Stimulated activated CD4-positive, alpha-beta T cell treated with anti-CD3 and anti-CD28 coated beads, TNF-alpha, amount 100 ng/mL, for 48 hours (primary cell): ENCODE measurements at places on chromosomes 2 and 18.

DNA sequence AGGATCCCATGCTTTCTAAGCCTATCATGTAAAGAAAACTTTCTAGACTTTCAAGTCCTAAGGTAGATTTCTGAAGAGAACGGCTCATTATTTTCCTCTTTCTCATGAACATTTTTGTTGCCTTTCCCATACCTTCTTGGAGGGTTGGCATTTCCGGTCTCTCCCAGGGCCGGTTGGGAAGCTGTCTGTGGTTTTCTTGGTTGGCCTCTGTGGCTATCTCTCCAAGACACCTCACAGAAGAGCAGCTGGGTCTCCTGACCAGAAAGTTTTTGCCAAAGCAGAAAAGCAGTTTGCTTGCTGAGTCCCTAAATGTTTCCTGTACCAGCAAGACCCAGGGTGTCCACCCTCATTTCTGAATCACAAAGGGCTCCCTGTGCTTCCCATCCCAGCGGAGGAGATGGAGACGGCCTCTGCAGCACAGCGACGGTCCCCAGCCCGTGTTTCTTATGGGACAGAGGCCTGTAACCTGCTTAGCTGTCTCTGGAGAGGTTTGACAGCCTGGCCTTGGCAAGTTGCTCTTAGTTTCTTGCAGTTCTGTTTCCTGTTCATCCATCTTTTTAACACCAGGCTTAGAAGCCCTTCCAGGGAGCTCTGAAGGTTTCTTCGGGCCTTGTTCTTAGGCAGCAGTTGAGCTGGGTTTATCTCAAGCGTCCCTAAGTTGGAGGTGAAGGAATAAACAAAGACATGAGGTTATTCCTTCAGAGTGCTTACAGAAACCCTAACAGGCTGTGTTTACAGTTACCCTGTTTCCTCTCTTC, 39.8 kb downstream of the GREB1 start:
- no peak for DNase-seq

DNA sequence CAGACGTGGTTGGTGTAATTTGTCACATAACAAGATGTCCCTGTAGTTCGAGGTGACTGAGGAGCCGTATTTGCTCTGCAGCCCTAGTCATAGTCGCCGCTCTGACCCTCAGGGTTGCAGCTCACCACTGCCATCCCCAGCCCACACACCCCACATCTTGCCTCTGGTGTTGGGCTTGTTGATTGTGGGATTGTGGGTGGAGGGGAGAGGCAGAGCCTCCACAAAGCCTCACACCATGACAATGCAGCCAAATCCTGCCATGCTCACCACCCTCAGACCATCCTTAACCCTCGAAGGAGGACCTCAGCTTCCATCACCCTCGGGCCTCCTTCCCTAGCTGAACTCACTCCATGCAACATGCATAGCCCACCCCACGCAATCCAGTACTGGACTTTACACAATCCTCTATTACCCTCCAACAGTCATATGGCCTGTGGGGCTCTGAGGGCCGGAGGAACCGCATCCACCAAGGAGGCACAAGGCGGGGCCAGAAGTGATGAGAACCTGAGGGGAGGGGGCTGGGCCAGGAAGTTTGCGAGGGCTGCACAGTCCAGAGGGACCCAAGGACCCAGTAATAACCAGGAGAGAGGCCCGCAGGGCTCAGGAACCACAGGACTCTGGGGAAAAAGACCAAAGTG, 11.6 kb downstream of the PKDCC start:
- DNase-seq: no peak

GRCh38 chr2:67984600-67984999, 78.2 kb downstream of the C1D start:
- DNase-seq: no peak

DNA sequence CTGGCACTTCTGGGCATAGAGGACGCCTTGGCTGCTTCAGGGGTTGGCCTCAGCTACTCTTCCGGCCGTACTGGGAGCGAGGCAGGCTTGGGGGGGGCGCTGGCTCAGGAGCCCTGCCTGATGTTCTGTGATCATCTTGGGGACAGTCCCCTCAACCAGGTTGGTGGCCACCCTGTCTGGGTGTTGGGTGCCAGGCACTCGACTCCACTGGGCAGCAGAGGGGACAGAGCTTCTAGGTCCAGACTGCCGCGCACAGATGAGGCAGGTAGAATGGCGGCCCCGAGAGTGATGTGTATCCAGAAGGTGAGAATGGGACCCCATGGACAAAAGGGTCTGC, 84.9 kb downstream of the ASB1 start:
- DNase-seq: no peak

GRCh38 chr18:50665519-50665918, 105.6 kb downstream of the MAPK4 start:
- no peak for DNase-seq

DNA sequence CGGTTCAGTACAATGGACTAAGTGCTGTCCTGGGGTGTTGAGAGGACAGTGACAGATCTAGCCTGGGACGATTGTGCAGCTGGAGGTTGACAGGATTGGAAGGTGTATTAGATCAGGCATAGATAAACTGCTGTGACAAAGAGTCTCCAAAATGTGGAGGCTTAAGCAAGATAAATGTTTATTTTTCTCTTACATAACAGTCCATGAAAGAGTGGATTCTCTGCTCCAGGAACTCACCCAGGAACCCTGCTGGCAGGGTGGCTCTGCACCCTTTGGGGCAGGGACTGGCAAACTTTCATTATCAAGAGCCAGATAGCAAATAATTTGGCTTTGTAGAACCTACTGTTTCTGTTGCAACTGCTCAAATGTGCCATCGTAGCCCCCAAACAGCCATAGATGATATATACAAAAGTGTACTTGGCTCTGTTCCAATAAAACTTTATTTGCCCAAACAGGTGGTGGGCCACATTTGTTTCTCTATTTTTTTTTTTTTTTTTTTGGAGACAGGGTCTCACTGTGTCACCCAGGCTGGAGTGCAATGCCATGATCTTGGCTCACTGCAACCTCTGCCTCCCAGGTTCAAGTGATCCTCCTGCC, 9.7 kb downstream of the HRH4 start:
- DNase-seq: no peak

DNA sequence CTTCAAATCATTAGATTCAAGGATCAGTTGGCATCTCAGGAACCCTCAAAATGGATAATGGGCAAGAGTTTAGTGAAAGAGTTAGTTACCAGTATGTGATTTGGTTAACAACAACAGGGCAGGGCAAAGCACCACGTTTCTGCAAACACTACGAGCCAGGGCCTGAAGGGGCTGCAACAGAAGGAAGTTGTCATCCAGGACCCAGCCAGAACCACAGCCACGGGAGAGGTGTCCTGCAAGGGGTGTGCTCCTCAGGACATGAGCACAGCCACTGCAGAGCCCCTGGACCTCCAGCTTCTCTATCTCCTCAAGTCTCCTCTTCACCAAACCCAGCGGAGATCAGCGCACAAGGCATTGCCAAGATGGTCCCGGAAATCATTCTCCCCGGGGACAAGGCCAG, 173.3 kb upstream of the PIEZO2 start:
- DNase-seq: no peak

- no peak for DNase-seq
These were observed 128.5 kb downstream of the QPCT start for GRCh38 chr2:37472959-37473358.
